ENCODE measurements at places on chromosomes 2 and 18.
A peak's percentile ranks its signal among the peaks of the same experiment; 100 is the strongest.

GRCh38 chr2:2876331-2877221 is 501.0 kb downstream of the EIPR1 start:
- no peak for DNase-seq

DNA sequence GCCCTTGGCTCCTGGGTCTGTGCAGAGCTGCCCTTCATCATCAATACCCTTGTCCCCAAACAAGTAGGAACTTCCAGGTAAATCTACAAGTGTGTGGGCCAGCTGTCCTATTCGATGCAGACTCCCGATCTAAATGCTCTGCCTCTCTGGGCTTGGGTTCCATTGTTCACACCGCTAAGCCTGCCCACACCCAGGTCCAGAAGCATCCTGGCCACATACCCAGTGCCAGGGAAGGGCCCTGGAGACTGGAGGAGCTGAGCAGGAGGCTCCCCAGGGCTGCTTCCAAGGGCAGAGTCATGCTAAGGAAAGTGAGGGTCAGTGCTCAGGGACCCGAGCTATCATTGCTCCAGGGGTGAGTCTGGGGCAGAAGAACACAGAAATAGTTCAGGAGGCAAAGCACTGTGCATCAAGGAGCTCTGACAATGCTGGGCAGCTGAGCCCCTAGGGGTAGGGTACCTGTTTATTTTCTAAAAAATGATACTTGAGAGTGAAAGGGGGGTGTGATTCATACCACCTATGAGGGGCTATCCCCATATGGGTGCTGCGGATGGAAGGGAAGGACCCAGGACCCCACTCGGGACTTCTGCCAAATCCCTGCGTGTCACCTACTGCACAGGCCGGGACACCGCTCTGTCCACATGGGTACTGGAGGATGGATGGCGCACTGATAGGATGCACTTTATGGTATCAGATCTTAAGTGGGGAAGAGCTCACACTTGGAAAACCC is 25.8 kb upstream of the TWIST2 start:
- no peak for DNase-seq

DNA sequence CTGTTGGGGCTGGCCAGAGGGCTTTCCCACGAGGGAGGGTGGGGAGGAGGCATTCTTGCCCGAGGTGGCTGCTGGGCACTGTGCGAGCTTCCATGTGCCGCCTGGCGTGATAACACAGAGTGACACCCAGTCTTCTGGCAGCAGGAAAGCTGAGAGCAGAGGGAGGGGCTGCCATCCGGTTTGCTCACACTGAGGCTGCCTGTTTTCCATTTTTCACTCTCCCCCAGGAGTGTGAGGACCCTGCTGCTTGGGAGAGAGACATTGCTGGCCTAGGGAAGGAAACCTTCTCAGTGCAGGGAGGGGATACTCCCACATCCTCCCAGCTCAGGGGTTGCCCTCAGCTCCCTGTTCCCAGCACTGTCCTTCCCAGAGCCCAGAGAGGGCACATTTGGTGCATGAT is 73.1 kb downstream of the INHBB start:
- no peak for DNase-seq

GRCh38 chr18:35610089-35610488 is 28.5 kb downstream of the GALNT1 start:
- DNase-seq = no peak

GRCh38 chr18:3340682-3341097 is 78.8 kb downstream of the MYL12B start:
- no peak for DNase-seq

GRCh38 chr2:239732666-239733010 is 292.5 kb downstream of the NDUFA10 start:
- no peak for DNase-seq

- no peak for DNase-seq
Measured at GRCh38 chr2:128503399-128504245, 185.0 kb upstream of the HS6ST1 start.

- DNase-seq = no peak
Measured at GRCh38 chr2:64093341-64093740, 50.9 kb downstream of the PELI1 start.

DNA sequence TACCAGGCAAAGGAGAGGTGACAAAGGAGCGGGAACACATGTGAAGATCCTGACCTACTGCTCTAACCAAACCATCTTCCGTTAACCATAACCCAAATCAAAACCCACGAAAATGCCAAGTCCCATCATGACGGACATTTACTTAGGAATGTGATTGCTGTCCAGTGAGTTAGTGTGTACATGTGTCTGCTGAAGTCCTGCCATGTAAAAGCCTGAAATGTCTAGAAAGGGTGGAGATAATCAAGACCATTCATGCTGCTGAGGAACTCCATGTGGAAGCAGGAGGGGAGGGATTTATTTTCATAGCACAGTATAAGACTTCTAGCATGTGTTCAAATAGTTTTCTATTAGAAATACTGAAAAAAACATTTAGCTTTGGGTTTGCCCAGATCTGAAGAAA is 137.0 kb upstream of the BOD1L2 start:
- no peak for DNase-seq

DNA sequence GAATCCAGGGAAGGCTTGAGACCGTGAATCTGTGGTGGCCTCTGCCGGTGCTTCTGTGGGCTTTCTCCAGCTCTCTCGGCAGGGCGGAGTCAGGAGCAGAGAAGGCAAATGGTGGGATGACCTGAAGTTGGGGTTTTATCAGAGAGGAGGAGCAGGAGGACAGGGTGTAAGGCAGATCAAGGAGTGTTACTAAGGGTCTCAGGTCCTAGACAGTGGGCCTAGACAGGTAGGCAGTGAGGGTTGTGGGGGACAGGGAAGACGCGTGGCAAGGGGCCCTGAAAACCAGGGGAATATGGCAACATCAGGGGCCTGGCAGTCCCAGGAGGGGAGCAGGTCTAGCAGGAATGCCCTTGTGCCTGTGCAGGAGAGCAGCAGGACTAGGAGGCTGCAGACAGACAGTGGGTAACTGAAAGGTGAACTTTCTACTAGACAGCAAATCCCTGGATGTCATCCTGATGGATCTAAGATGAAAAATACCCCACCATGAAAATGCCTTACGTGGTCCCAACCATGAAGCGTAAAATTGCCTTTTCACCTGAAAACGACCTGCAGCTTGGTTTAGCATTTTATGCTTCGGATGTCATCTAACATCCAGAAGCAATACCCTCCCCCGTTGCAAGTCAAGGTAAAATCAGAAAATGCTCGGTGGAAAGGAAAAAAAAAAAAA is 42.1 kb downstream of the SRSF7 start:
- DNase-seq = no peak

- no peak for DNase-seq
Measured at GRCh38 chr2:225006730-225007129, 35.5 kb downstream of the DOCK10 start.

DNA sequence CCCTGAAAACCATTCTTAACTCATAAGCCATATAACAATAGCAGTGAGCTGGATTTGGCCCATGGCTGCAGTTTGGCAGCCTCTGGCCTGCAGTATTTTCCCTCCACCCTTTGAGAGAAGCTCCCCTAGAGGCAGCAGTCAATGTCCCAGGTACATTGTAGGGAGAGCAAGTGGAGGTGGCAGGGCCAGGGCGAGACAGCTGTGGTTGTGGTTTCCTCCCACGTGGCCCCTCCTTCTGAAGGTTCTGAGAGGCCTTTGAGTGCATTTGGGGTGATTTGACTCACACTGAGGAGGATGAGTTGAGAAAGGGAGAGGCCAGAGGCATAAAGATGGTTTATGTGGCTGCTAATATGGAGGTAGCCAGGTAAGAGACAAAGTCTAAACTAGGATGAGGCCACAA is 45.5 kb upstream of the LDAH start:
- DNase-seq = no peak

DNA sequence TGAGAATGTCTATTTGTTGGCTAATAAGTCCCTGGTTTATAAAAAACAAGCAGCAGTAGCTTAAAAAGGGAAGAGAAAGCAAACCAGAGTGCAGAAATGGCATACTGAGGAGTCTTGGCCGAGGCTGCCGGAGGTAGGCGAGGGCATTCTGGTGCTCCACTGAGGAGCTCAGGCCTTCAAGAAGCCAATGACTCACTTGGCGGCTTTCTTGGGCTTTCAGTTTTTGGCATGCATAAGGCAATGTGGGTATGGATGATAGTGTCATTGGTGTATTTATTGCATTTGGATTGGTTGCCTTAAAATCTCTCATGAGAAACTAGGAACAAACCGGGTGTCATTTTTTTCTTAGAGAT is 119.6 kb upstream of the ARL5A start:
- no peak for DNase-seq

- DNase-seq = no peak
Measured at GRCh38 chr2:236790963-236791362, 221.3 kb downstream of the ACKR3 start.

DNA sequence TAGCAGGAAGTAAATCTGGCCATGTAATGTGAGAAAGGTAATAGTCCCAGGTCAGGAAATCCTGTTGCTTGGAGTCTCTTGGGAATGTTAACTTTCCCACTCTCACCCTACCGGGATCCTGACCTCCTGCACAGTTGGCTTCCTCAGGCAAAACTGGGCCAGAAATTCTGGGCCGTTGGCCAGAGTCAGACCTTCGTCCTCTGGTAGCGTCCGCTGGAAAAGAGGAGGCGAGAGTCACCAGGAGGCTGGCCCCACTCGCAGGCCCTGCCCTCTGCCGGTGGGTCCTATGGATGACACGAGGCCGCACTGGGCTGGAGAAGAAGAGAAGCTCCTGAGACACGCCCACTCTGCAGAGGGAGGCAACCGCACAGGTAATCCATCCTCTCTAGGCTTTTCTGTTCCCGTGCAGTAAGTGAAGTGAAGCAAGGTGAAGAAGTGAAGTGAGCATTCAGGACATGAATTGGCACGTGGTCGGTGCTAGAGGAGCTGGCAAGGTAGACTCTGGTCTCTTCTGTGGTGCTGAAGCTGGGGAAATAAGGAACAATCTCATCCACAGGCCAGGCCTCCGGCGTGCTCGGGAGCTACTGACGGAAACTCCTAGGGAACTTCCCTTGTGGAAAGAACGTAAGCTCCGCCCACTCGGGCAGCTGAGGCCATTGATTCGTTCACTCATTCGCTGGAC is 182.7 kb upstream of the GLI2 start:
- DNase-seq = no peak

GRCh38 chr2:115880558-115880957 is 1438.1 kb downstream of the DPP10 start:
- DNase-seq = no peak

DNA sequence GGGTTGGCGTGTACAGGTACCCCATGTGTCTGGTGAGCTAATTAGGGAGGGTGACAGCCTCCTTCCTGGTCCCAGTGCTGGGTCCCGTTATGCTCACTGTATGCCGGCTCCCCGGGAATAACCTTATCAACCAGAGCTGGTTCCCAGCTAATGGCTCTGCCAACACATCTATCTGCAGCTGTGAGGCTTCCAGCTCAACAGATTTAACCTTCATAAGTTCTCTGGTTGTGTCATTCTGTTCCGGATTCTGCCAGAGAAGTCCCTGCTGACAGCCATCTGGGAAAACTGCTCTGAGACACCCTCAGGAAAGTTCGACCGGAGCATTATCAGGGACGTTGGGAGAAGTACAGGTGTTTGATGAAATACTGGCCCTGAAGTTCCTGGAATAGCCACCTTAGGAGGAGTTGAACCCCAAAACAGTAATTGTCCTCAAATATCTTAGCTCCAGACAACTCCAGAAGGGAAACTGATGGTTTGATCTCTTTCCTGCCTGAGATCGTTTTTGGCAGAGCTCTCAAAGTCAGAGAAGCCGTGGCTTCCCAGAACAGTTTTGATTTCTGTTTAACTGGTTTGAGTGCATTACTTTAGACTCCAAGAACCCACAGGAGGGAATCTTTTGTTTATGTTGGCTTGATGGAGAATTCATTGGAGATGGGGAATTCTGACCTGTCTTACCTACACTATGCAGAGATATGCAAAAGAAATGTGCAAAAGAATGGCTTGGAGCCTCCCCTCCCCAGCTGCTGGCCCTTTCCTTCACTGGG is 39.4 kb upstream of the TXNDC2 start:
- DNase-seq = no peak

- no peak for DNase-seq
Measured at GRCh38 chr2:106858810-106859209, 27.2 kb downstream of the ST6GAL2 start.

DNA sequence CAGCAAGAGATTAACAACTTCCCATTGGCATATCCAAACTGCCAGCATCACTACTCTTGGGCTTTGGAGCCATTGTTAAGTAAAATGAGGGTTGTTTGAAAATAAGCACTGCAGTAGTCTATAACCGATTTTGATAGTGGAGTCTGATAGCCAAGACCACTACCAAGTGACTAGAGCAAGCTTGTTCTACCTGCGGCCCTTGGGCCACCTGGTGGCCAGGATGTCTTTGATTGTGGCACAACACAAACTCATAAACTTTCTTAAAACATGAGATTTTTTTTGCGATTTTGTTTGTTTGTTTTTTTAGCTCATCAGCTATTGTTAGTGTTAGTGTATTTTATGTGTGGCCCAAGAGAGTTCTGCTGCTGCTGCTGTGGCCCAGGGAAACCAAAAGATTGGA is 11.0 kb downstream of the UBE2E3 start:
- no peak for DNase-seq

DNA sequence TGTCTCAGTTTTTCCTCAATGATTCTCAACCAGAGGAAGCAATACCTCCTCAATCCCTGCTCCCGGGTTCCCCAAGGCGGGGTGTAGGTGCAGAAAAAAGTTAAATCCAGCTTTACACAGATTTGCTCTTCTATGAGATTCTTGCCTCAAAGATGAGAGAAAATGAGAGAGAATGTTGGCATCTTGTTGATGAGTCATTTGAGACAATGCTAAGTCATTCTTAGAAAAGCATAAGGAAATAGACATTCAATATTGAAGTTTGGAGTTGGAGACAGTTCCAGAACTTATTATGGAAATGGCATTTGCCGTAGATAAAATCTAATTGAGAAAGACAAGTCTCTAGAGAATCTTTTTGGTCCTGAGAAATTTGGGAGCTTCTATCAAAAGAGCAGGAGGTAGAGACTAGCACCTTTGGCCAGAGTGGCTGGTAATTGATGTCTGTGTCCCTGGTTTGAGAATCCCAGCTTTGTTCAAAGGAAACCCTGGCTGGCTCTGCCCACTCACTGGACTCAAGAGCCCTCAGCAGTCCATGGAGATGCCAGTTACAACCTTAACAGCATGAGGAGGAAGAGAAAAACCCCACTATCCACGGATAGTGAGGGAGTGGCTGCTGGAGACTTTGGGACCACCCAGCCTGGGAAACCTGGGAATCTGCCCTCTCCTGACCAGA is 181.2 kb downstream of the FAM124B start:
- DNase-seq = no peak

- no peak for DNase-seq
Measured at GRCh38 chr2:218431878-218432277, 13.0 kb downstream of the VIL1 start.

GRCh38 chr2:48249025-48249424 is 280.9 kb upstream of the STON1 start:
- peak; percentile 70 for DNase-seq

GRCh38 chr2:120624738-120625446 is 110.8 kb upstream of the GLI2 start:
- no peak for DNase-seq

Measured in muscle of arm (tissue), 14 donors.